ENCODE measurements at places on chromosomes 3 and 15.

DNA sequence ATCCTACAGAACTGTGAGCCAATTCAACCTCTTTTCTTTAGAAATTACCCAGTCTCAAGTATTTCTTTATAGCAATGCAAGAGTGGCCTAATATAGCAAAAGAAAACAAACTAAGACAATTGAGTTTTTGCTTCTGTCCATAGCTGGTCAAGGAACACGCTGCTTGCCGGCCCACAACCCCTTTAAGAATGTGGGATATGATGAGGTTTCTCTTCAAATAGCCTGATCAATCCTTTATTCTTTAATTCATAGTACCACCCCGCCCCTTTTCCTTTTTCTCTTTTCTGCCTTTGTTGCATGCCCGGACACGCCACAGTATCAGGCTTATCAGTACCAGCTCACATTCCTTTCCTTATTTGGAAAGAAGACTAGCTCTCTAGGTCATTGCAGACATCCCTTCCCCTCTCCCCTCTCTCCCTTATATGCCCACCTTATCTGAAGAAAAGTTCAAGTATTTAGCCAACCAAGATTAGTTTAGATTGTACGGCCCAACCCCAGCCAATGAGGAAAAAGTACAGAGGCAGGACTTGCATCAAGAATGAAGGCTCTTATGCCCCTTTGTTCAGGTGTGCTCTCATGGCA, 404.5 kb downstream of the OCA2 start:
- no peak for DNase-seq

DNA sequence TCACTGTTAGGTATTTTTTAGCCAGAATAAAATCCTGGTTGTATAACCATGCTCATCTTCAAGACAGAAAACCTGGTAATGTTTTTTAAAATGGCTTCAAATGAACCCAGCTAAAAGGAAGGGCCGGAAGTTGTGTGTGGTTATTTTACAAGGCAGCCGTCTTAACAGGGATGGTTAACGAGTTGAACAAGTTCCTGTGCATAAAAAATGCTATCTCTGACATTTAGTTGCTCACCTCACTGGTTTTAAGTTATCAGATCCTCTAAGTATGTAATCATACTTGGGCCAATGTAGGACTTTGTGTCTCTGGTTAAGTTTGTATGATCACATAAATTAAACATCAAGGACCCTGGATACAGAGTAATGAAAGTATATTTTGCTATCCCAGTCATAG, 2.1 kb downstream of the ATP11B start:
- DNase-seq = no peak

- no peak for DNase-seq
Measured at GRCh38 chr3:149813367-149814281, 609 bp downstream of the RNF13 start.

- no peak for DNase-seq
Measured at GRCh38 chr3:66998904-66999235, 763 bp downstream of the KBTBD8 start.

DNA sequence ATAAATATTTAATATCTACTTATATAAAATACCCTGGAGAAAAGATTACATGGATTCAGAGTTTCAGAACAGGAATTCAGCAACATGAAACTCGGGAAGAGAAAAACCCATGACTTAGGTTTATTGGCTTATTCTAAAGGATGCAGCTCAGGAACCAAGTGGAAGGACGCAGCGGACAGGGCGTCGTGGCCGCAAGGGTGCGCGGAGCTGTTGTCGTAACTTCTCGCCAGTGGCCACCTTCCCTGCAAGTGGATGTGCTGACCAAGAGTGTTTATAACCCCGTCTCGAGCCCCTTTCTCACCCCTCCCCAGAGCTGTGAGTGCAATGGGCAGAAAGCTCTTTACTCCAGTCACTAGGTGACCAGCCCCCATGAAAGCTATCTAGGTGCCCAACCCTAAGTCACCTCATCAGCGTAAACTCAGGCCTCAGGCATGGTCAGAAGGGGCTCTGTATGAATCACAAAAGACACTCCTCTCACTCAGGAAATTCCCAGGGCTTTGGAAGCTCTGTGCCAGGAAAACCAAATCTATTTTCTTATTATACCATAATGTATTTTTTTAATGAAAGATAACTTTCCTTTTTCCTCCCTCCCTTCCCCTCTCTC, 77.3 kb downstream of the CHRNA7 start:
- DNase-seq = no peak
